CD8-positive, alpha-beta memory T cell (primary cell): ENCODE measurements at places on chromosomes 5 and 9. TPM values are rescaled to one million over a fixed set of nuclear protein-coding genes. Genes with fewer than 3 reads are reported as not detected.

ENHO gene
- 0.39 TPM for total RNA-seq

HSPB3 gene
- not detected for total RNA-seq

SPINK6 gene
- not detected for total RNA-seq

- no peaks in the 10 kb centered on the region for H3K36me3 ChIP-seq
- H3K27me3 ChIP-seq = no peaks in the 10 kb centered on the region
- no peak overlapping the region for H3K4me3 ChIP-seq
- no peak overlapping the region for H3K27ac ChIP-seq
These were observed 139.7 kb upstream of the VCAN start for GRCh38 chr5:83331842-83332241.

GRCh38 chr5:96609369-96609768 is 52.8 kb upstream of the CAST start:
- H3K4me1 ChIP-seq = peaks cover 3% of the 10 kb centered on the region
- no peaks in the 10 kb centered on the region for H3K36me3 ChIP-seq
- no peak for DNase-seq
- no peak overlapping the region for H3K27ac ChIP-seq
- H3K27me3 ChIP-seq = no peaks in the 10 kb centered on the region

DNA sequence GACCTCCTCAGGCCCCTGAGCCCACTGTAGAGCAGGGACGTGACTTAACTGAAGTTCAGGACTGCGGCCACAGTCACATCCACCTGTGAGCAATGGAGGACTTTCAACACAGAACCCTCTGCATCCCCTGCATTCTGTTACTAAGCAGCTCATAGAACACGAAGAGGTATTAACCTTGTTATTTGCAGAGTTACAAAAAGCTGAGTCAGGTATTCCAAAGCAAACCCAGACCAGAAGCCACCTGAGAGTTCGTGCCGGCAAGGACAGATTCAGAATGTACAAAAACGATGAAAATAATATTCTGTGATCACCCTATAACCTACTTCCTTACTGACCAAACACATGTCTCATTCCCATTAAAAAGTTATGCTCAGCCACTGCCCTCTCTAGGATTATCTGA is 33.0 kb upstream of the PRSS3 start:
- H3K27me3 ChIP-seq = no peaks in the 10 kb centered on the region
- no peaks in the 10 kb centered on the region for H3K36me3 ChIP-seq
- no peak for DNase-seq
- no peak overlapping the region for H3K27ac ChIP-seq
- H3K4me3 ChIP-seq = no peak overlapping the region

DNA sequence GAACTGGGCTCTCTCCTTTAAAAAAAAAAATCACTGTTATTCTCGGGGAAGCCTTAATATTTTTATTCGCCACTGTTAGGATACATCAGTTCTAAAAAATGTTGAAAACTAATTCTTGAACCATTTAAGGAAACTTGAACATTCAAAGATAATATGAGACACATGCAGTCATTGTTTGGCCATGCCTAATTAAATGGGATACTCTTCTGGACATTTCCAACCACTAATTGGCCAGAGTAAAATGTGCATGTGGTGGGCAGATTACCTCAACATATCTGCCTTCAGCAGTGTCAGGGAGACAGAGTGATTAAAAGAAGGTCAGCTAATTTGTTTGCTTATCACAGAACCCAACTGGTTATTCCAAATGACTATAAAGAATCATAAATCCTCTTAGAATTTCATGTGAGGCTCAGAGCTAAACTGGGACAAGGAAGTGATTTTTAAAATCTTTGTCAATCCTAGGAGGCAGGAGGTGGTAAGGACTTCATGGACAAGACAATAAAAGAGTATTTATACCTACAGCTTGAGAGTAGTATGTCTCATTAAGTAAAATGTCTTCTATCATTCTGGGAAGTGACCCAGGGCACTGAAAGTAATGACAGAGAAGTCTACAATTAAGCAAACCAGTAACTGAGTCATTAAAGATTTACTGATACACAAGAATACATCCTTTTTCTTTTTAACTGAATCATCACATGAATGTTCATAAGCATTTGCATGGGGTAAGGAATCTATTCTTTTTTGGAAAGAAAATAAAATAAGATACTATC is 242.9 kb upstream of the TRPM3 start:
- H3K27ac ChIP-seq = no peak overlapping the region
- no peaks in the 10 kb centered on the region for H3K36me3 ChIP-seq
- no peaks in the 10 kb centered on the region for H3K4me1 ChIP-seq
- no peaks in the 10 kb centered on the region for H3K27me3 ChIP-seq
- no peak overlapping the region for H3K4me3 ChIP-seq

DNA sequence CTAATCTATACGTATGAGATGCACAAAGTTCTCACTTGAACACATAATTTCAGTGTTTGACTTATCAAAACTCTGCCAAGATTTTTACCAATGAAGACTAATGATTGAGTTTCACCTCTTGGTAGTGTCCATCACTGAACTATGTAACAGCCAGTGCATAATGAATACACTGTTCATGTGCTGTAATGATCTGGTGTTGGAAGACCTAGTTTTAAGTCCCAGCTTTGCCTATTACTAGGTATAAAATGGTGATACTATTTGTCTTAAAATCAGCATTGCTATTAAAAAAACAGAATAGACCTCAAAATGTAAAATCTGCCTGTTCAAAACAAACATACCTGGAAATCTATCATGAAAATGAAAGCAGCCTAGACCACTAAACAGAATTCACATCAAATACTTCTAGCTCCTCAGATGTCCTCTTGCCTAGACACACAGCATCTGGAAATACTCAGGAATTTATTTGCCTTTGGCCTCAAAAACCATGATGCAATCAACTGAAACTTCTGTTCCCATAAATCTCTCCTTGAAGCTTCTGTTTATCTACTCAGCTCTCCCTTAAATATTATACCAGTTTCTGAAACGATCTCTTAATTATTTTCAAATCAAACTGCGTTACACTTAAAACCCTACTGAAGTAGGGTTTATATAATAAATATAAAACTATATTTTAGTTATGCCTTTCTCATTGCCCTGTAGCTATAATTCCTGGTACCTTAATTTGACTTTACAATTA is 38.1 kb downstream of the MRPS27 start:
- DNase-seq = no peak
- H3K27ac ChIP-seq = peak overlapping the region; percentile 34
- no peaks in the 10 kb centered on the region for H3K36me3 ChIP-seq
- no peaks in the 10 kb centered on the region for H3K27me3 ChIP-seq
- no peaks in the 10 kb centered on the region for H3K4me1 ChIP-seq

DNA sequence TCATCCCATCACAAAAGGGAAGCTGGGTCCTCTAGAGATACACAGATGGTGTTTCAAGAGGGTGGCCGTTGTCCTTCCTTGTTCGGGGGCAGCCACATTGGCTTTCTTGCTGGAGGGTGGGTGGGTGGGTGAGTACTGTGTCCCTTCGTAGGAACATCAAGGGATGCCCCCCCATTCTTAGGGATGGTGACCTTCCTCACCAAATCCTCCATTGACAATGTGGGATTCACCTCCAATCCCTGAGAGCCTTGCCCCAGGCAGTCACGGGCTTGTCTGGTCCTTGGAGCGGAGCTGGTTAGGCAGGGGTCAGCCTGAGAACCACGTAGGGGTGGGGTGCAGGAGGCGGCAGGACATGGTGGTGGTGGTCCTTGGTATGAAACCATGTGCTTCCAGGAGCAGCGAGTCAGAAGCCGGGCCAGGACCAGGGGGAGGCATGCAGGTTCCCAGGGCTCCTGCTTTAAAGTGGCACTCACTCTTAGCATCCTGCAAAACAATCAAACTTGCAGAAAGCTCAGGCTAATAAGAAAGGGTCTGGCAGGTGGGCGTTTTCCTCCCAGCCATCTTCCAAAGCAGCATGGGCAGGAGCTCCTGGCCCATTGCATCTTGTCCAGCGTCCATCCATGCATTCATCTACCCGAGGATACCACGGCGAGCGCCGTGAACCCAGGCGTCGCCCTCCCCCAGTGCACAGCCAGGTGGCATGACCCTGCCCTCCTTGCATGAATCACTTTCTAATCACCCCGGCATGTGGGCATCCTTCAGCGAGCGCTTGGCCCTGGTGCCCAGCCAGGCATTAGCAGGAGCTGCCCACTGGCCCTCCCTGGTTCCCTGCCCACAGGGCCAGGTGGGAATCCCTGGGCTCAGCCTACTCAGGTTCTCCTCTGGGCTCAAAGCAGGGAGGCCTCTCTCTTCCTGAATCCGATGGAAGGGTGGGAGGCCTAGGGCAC is 76.4 kb downstream of the NTNG2 start:
- H3K36me3 ChIP-seq = no peaks in the 10 kb centered on the region
- H3K27ac ChIP-seq = no peak overlapping the region
- H3K4me1 ChIP-seq = peaks cover 13% of the 10 kb centered on the region

DNA sequence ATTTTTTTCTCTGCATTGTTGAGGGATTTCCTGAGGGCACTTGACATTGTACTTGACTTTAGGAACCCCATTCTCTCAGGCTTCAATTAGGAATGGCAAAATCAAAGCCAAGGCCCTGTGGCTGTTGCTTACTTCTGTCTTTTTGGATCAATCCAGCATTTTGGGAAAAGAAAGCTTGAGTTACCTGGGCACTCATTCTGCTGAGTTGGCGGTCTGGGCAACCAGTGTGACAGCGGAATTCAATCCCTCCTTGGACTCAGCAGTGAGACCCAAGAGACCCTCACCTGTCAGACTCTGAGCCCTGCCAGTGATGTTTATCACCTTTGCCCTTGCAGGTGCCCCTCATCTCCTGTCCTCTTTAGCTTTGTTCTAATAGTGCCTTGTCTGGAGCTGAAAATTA is 225.3 kb downstream of the PAPPA start:
- H3K27me3 ChIP-seq = no peaks in the 10 kb centered on the region
- no peaks in the 10 kb centered on the region for H3K36me3 ChIP-seq
- no peak overlapping the region for H3K27ac ChIP-seq
- no peak overlapping the region for H3K4me3 ChIP-seq
- no peak for DNase-seq

- no peaks in the 10 kb centered on the region for H3K4me1 ChIP-seq
- DNase-seq = no peak
- H3K27me3 ChIP-seq = no peaks in the 10 kb centered on the region
- H3K4me3 ChIP-seq = no peak overlapping the region
- no peaks in the 10 kb centered on the region for H3K36me3 ChIP-seq
These were observed 13.3 kb downstream of the SPATA9 start for GRCh38 chr5:95669540-95669939.

DNA sequence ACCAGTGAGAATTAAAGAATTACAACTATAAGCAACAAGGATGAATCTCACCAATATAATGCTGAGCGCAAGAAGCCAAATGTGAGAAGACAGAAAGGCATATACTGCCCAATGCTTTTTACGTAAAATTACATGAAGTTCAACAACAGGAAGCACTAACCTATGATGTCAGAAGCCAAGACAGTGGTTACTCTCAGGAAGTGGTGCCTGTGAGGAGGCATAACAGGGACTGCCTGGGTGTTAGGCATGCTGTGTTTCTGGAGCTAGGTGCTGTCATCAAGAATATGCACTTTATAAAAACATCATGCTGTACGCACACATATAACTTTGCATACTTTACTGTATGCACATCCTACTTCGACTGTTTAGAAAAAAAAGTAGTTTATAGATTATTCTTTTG is 30.1 kb downstream of the FRMD3 start:
- no peak overlapping the region for H3K27ac ChIP-seq
- no peak overlapping the region for H3K4me3 ChIP-seq
- no peak for DNase-seq
- H3K27me3 ChIP-seq = no peaks in the 10 kb centered on the region

GRCh38 chr9:106632621-106633020 is 230.3 kb upstream of the ZNF462 start:
- no peaks in the 10 kb centered on the region for H3K4me1 ChIP-seq
- no peak for DNase-seq
- H3K36me3 ChIP-seq = no peaks in the 10 kb centered on the region
- H3K27me3 ChIP-seq = no peaks in the 10 kb centered on the region
- H3K27ac ChIP-seq = no peak overlapping the region

DNA sequence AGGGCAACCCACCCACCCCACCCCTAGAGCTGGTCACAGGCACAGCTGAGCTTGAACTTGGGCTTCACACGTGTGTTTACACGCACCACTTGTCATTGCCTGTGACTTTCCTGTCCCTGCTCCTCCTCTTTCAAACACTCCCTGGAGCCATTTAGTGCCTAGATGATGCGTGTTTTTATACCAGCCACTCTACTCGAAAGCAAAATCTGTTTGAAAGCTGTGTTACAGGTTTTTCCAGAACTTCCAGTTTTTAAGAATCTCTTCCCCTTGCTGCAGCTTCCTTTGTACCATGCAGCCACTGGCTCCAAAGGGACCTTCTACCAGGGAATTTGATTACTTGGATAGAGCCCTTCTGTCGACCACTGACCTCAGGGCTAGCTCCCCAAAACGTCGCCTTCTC is 78.8 kb upstream of the SPRY4 start:
- no peaks in the 10 kb centered on the region for H3K36me3 ChIP-seq
- DNase-seq = no peak
- H3K27me3 ChIP-seq = no peaks in the 10 kb centered on the region
- no peak overlapping the region for H3K27ac ChIP-seq
- H3K4me1 ChIP-seq = no peaks in the 10 kb centered on the region

DNA sequence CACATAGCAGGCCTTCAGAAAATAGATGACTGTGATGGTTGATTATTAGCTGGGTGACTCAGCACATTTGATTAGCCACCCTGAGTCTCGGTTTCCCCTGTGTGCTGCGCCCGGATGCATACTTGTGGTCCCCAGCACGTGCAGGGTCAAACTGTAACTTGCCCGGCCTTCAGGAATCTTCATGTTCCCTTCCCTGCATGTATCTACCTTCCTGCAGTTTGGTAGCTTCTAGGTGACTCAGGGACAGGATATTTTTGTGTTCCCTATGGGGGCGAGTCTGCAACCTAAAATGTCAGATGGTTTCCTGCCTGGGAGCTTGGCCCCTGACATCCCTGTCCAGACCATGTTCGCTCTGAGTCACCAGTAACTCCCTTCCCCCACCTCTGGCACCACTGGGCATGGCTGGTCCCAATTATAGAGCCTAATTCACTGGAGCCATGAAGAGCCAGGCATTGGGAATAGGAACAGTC is 13.2 kb downstream of the PTGS1 start:
- DNase-seq = no peak
- no peak overlapping the region for H3K27ac ChIP-seq

DNA sequence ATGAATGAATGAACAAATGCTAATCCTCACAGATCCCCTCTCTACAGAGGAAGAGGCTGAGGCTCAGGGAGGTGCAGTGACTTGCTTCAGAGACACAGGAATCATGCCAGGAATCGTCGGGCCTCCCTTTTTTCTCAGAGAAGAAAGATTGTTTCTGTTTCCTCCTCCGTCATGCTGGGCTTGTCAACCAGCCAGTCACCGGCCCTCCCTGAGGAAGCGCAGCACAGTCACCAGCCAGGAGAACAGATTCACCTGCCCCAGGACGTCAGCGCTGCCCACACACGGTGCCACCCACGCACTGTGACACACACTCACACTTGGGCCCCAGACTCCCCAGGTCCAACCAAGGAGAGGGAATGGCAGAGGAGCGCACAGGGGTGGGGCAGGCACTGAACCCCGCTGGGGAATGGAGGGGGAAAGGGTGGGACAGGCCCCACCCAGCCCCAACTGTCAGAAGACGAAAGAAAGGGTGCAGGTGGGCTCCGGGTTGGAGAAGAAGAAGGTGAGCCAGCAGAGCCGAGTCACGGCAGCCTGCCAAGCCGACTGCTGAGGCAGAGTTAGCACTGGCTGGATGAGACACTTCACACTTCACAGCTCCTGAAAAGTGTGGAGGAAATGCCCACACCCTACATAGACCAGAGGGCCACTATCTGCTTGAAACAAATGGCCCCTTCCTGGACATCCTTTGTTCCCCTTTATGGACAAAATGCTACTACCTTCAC is 13.8 kb upstream of the ERGIC1 start:
- no peak overlapping the region for H3K4me3 ChIP-seq
- H3K27me3 ChIP-seq = no peaks in the 10 kb centered on the region
- H3K4me1 ChIP-seq = no peaks in the 10 kb centered on the region
- DNase-seq = no peak
- H3K36me3 ChIP-seq = no peaks in the 10 kb centered on the region
